RKO (cell line): ENCODE measurements at places on chromosomes 5 and 9.

DNA sequence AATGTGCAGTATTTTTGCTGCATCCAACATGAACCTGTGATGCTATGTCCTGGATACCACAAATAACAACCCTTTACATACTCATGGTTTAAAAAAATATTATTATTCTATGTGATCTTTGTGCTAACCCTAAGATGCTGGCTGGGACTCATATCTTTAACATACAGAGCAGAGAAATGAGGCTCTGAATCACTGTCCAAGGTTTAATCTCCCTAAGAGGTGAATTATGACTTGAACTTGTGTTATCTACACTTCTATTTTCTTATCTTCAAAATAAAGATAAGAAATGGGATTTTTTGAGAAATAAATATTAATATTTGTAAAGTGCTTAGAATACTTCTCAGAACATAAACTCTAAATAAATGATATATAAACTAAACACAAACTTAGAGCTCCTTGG, 68.8 kb upstream of the GRIA1 start:
- DNase-seq, result no peak

- DNase-seq, result no peak
Observed at GRCh38 chr9:87898151-87898550, 15.5 kb downstream of the SPATA31E1 start.

DNA sequence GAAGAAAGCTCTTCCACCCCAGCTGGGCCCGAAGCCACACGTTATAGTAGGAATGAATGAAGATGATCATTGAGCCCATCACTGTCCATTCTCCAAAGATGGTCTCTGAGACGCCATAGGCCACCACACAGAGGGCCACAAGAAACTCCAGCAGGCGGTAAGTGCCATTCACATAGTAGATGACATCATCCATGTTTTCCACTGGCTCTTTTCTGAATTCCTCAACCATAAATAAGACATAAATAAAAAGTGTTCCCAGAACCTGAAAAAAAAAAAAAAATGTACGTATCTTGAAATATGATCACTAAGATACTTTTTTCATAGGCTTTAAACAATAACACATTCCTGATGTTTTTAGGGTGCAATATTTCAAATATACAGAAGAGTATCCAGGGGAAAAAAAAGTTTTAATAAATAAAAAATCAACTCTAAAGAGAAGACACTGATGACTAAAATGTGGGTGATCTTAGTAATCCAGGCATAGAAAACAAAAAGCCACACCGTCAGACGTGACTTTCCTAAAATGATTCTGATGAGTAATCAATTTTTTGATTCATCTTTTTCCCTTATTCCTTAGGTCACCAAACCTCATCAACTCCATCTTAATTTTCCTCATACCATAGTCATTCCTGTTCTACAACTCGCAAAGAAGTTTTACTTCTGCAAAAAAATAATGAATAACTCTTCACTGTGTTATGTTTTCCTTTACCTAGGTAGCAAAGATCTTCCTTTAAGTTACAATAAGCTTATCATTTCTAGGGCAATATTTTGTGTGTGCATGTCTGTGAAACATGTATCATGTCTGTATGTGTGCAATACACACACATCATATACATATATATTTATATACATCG, 47.8 kb downstream of the RNF145 start:
- peak; percentile 5 for DNase-seq

GRCh38 chr5:139812323-139812722, 16.7 kb downstream of the PSD2 start:
- no peak for DNase-seq

DNA sequence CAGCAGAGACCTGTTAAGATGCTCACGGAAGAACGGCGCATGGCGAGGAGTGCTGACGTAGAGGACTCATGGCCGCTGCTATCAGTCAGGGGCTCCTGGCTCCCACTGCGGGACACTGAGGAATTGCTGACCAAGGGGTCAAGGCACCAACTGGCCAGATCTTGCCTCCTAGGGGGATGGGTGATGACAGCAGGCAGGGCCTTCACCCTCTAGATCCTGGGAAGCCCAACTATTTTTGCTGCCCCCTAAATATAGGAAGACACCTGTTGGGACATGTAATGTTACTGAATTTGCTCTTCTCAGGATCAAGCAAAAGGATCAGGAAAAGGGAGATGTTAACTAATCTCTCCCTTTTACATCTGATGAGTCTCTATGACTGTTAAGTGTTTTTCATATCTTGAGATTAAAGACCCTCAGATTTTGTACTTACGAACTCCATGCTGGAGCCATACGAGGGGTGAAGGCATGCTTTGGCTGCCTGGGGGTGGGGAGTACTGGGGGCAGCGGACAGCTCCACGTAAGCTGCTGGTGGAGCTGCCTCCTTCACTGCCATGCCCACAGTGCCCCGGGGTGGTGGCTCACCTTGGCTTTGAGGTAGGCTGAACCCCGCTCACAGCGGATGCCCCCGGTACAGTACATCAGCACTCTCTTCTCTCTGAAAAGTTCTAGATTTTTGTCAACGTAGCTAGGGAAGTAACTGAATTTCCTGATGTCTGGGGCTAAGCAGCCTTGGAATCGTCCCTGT, 28.1 kb downstream of the TSTD2 start:
- DNase-seq, result no peak

GRCh38 chr5:172685091-172685490, 44.0 kb downstream of the NEURL1B start:
- no peak for DNase-seq

DNA sequence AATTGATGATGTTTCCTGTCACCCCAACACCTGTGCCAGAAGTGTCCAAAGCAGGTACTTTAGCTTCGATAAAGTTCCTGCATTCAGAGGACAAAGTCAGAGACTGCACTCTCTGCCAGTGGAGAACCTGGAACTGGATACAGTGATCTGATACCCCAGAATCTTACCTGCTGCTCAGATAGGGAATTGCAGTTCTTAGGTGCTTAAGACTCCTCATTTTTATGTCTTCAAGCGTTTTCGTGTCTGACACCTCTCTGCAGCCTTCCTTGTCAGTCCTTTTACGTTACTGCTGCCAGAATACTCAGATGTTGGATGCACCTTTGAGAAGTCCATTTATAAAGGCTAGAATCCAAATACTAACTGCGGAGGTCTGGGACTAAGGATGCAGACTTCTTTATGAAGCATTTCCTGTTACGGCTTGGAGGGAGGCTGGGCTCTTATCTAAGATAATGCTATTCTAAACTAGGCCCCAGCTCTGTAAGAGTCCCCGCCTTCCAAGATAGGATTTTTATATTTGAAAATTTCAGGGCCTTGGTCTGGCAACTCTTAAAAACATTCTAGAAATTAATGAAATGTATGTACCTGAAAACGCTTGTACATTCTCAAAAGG, 1.9 kb downstream of the ISOC1 start:
- DNase-seq, result peak; percentile 33

GRCh38 chr9:85213650-85214607, 527.8 kb downstream of the AGTPBP1 start:
- DNase-seq, result peak; percentile 36

DNA sequence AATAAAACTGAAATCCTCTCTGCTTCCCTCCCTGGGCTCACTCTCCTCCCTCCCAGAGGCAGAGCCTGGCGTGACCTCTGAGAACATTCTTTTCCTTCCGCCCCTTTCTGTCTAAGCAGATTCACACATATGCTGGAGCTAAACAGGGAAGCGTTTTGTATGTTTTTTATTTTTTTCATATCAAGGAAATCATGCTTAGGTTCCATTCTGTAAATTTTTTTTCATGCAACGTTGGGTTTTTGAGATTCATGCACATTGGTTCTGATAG, 20.2 kb upstream of the BARHL1 start:
- DNase-seq, result no peak

- no peak for DNase-seq
Observed at GRCh38 chr9:36923025-36923625, 110.9 kb downstream of the PAX5 start.

DNA sequence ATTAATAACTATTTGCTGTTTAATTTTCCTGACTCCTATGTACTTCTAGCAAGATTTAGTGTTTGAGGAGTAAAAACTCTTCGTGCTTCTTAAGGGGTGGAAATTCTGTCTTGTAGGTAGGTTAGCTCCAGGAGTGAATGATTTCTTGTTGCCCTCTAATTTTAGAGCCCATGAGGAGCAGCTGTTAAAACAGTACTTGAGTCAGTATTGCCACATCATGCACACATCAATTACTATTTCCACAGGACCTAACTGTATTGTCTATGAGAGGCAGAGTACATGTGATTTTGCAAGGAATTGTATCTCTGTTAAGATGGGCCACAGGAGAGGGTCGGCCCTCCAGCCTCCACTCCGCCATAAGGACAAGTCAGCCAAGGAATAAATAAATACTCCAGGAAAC, 91.2 kb downstream of the PDZD2 start:
- no peak for DNase-seq

DNA sequence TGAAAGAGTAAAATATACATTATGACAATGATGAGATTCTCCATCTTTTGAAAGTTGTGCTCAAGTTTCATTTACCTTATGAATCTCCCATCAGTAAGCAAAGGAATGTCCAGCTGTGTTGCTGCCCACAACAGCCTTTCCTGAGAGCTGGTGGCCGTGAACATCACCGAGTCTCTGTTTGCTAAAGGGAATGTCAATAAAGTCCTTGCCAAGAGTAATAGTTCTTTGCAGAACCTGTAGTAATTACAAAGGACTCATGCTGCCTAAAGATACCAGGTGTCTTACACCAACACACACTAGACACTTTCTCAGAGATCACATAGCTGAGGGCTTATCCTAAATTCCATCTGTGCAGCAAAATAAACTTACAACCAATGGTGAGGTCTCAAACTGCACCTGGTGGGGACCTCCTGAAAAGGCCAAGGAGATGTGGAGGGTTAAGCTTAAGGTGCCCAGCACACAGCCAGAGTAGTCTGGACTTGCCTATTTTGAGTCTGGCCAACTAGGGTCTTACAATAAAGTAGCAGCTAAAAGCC, 111.1 kb upstream of the DAPK1 start:
- DNase-seq, result no peak

- DNase-seq, result no peak
Observed at GRCh38 chr9:113769412-113769811, 106.7 kb upstream of the ZNF618 start.

DNA sequence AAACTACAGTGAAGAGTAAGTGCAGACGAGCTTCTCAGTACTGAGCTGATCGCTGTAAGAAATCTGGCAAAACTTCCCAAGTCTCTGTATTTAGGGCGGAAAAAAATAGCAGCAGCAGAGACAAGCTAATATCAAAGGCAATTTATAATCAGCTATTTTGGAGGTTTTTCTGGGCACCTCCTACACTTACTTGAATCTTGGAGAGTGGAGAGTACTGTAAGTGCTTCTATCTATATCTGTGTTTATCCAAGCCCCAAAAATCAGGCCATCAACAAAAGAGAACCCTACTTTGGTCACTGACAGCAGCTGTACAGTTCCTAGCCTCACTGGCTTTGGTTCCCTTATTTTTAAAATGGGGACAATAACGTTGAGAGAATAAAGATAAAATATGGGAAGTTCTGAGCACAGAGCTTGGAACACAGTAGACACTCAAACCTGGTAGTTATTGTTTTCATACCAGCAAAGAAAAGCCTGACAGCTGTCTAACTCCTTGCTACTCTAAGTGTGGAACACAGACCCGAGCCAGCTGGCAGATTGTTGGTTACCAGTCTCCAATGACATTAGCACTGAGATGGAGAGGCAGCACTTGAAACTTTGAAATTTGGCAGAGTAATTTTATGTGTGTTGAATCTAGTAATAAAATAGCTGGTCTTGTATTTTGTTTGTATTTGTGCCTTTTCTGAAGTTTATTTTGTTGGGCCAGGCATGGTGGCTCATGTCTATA, 96.0 kb upstream of the SLC28A3 start:
- DNase-seq, result no peak

GRCh38 chr9:36121971-36122370, 14.6 kb upstream of the GLIPR2 start:
- DNase-seq, result no peak

DNA sequence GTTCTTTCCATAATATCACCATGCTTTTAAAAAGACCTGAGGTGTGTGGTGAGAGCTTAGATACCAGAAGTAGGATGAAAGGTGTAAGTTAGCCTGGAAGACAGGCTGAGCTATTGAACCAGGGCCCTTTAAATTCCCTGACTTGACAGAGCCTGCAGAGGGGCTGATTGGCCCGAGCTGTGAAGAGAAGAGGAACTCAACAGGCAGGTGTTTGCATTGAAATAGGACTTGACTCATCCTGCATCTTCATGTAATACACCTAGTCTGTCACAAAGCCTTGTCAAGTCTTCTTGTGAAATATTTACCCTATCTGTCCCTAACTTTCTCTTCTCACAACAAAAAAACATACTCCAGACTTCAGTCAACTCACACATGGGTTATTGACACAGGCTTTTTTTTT, 16.6 kb upstream of the ANP32B start:
- DNase-seq, result no peak

GRCh38 chr9:70701163-70701562, 286.7 kb upstream of the KLF9 start:
- peak; percentile 26 for DNase-seq

GRCh38 chr5:163614787-163615186, 109.4 kb downstream of the MAT2B start:
- DNase-seq, result no peak

GRCh38 chr9:792331-793260, 48.9 kb upstream of the DMRT1 start:
- DNase-seq, result no peak

DNA sequence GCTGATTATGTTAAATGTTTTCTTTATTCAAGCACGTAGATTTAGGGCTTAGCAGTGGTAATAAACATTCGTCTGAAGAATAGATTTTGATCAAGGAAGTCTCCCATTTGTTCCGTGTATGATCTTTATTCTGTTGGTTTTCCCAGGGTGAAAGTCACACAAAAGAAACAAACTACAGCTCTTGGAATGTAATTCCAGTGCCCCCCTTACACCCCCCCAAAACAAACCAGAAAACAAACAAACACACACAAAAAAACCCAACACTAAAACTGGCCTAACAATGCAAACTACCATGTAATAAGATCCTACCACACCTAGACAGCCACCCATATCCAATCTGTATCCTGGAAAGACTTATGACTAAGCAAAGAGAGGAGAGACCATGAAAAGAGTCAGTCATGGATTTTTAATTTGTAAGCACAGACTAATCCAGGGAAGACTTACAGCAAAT, 196.2 kb upstream of the ELL2 start:
- DNase-seq, result no peak

DNA sequence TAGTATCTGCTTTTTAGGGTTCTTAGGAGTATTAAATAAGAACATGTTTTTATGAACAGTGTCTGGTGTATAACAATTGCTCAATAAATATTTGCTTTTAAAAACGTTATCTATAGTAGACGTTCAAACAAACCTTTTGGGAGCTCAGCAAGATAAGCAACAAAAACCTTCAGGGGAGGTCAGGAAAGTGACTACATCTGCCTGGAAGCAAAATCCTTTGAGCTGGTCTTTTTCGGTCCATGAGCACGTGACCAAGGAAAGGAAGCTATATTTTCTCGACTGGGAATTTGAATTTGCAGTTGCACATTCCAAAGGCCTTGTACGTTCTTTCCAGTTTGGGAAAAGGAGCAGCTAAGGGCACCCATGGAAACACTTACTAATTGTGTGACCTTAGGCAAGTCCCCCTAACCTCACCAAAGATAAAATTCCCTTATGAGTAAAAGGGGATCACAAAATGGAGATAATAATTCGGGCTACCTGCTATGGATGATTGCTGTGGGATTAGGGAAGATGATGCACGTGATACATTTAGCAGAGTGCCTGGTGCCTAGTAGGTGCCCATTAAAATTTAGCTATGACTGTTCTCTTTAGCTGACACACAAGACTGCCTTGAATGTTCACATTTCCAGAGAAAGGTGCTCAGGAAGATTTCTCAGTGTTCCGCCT, 45.4 kb downstream of the PTTG1 start:
- no peak for DNase-seq

- no peak for DNase-seq
Observed at GRCh38 chr5:104843822-104844221, 1281.2 kb upstream of the NUDT12 start.

GRCh38 chr5:150305557-150305956, 2.9 kb upstream of the ARSI start:
- no peak for DNase-seq
